AG20443 (cell line): ENCODE measurements at places on chromosomes 12 and 14.

- DNase-seq: no peak
Observed at GRCh38 chr12:55330446-55330845, at the start of gene OR6C3. TSS of gene OR6C3 (plus strand) at chr12:55330746. CDS start at chr12:55331701, 955 bp downstream.

- DNase-seq: no peak
Observed at GRCh38 chr14:101539880-101540279, 21.4 kb upstream of the DIO3 start.

DNA sequence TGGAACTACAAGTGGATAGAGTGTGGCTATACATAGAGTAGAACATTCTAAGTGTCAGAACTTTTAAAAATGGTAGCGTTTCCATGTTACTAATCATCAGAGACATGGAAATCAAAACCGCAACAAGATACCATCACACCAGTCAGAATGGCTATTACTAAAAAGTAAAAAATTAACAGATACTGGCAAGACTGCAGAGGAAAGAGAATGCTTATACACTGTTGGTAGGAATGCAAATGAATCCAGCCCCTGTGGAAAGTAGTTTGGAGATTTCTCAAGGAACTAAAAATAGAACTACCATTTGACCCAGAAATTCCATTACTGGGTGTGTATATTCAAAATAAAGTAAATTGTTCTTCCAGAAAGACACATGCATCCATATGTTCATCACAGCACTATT, 518.6 kb downstream of the NELL2 start:
- no peak for DNase-seq

DNA sequence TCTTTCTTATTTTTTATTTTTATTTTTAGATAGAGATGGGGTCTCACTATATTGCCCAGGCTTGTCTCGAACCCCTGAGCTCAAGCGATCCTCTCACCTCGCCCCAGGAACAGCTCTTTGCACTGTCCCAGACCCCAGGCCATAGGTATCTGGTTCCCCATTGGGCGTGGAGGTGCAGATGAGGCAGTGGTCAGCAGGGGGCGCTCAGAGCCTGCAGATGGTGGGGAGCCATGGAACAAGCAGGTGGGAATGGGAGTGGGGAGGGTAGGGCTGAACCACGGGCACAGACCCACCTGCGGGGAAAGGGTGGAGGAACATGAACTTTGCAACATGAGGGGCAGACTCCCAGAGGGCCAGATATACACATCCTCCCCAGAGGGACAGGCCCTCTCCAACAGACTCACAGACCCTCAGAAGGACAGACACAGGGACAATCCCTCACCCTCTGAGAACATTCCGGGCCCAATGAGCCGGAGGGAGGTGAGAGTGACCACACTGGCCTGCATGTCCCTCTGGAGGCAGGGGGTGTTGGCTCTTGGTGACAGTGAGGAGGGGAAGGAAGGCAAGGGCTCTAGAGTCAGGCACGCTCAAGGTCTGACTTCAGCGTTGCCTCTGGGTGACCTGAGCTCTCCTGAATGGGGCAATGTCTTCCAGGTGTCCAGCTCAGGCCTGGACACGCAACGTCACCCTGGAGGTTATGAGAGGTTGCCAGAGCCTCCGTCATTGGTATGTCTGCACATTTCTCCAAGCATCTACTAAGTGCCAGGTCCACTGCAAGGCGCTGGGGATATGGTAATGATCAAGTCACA, 34.9 kb downstream of the KRT80 start:
- peak; percentile 81 for DNase-seq

GRCh38 chr12:31205054-31205453, 120.9 kb downstream of the SINHCAF start:
- no peak for DNase-seq

DNA sequence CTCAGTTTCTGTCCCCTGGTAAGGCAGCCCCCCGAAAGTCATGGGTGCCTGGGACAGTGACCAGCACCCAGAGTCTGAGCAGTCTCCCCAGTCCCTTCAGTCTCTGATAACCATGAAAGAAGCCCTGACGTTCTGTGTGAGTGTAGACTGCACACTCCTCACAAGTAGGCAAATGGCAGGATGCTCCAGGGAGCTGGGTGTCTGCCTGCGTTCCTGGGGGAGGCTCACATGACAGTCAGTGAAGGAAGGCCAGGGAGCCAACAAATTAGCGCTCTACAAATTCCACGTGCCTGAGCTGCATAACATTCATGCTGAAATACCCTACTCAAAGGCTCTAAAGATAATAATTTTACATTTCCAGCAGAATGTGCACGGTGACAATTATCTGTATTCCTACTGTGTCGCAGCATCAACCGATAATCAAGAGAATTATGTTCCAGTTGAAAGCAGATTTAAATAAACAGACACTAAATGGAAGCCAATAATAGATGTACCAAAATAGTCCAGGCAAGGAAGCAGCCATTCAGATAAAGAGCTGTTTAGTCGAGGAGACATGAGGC, 56.3 kb downstream of the ASCL1 start:
- no peak for DNase-seq

- DNase-seq: peak; percentile 62
Observed at GRCh38 chr12:95820096-95820703, 29.6 kb upstream of the NTN4 start.

DNA sequence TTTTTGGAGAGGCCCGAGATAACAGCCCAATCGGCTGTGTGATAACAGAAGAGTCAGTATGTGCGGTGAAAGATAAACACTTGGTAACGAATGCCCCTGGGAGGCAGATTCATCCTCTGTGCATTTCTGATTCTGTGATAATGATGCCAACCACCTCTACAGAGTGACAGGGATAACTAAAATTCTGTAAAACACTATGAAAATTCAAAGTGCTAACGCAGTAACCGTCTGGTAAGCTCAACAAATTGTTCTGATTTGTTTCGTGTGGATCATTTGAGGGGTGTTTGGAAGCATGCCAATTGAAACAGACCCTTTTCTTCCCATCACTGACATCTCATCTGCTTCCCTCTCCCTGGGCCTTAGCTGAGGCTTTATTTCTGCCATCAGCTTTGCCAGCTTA, 76.3 kb downstream of the ESR2 start:
- DNase-seq: no peak

DNA sequence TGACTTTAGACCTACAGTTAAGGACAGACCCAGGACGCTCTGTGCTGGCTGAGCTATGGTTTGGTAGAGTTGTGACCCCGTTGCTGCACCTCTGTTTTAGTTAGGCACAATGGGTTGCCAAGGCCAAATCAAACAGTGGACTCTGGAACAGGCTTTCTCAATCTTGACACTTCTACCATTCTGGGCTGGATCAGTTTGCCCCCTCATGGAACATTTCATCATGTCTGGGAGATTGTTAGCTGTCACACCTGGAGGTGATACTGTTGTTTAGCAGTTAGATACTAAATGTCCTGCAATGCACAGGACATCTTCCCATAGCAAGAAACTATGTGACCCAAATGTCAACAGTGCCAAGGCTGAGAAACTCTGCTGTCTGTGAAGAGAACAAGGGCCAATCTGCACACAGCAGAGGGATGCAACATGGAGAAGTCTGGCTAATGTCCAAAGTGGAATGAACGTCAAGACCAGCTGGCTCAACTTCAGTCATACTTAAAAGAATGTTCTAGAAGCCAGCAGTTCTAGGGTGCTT, 65.6 kb upstream of the DICER1 start:
- DNase-seq: no peak

- no peak for DNase-seq
Observed at GRCh38 chr12:124073356-124074035, 100.5 kb downstream of the ZNF664 start.

- DNase-seq: no peak
Observed at GRCh38 chr14:65769151-65769550, 356.6 kb downstream of the FUT8 start.

DNA sequence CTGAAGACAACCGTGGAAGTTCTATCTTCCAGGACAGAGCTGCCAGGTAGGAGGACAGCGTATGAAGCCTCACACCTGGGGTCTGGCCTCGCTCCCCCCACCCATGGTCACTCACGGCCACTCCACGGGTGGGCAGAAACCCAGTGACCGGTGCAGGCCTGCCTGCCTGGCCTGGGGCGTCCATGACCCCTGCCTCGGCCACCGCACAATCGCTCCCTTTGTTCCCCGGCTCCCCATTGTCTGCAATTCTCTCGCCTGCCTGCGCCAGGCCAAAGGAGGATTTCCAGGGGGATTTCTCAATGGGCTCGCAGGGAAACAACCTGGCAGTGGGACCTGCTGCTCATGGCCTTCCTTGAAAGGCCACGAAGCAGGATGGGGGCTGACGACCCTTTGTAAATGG, 22.6 kb downstream of the CCDC85C start:
- DNase-seq: no peak

DNA sequence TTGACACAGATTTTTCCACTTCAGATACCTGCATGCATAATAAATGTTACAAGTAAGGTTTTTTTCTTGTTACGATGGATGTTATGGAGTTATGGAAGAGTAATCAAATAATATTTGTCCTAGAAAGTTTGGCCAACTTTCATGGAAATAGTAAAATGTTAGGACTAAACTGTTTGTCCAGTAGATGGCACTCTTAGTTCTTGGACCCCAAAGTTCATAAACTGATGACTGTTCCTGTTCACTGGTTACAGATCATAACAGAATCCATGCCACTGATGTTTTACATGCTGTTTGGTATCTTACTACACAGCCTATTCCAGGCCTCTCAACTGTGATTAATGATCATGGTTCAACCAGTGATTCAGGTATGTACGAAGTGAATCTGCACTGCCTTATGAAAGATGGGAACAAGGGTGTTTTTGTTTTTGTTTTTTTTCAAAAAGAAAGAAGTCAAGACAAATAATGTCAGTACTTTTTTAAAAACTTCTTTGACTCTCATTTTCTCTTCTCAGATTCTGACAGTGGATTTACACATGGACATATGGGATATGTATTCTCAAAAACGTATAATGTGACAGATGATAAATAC, 48.8 kb upstream of the SLCO1C1 start:
- peak; percentile 52 for DNase-seq

DNA sequence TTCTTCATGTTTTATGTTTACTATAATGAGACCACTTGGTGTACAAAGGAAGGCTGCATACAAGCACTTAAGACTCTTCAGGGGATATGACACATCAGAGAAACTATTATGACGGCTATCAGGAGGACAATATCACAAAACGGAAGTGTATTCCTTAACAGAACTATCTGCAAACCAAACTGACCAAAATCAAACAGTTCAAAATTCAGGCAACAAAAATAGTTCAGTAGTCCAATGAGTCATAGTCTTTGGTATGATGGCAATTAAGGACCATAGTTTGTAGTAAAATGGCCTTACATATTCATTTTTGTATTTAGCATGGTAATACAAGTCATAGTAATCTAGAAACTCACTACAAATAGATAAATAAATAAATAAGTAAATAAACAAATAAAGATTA, 1638.7 kb upstream of the SEL1L start:
- DNase-seq: peak; percentile 42

DNA sequence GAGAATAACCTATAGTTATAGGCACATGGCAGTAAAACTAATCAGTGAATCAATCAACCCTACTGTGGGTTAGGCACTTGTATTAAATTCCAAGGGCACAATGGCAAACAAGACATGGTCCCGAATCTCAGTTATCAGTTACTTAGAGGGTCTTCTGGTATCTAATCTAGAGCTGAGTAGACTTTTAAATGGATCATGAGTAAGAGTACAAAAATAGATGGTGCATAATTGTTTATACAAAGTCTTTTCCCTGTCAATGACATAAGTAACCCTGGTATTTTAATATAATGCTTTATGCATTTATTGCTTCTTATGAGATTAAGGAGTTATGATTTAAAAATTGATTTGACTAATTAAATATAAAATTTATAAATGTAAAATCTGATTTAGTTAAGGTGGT, 23.0 kb upstream of the KCNJ8 start:
- DNase-seq: no peak

- no peak for DNase-seq
Observed at GRCh38 chr14:96383445-96383844, 8.5 kb upstream of the AK7 start.

- peak; percentile 7 for DNase-seq
Observed at GRCh38 chr14:36105401-36105800, 71.1 kb downstream of the PTCSC3 start.

GRCh38 chr12:31297572-31298514, 28.1 kb downstream of the SINHCAF start:
- no peak for DNase-seq

DNA sequence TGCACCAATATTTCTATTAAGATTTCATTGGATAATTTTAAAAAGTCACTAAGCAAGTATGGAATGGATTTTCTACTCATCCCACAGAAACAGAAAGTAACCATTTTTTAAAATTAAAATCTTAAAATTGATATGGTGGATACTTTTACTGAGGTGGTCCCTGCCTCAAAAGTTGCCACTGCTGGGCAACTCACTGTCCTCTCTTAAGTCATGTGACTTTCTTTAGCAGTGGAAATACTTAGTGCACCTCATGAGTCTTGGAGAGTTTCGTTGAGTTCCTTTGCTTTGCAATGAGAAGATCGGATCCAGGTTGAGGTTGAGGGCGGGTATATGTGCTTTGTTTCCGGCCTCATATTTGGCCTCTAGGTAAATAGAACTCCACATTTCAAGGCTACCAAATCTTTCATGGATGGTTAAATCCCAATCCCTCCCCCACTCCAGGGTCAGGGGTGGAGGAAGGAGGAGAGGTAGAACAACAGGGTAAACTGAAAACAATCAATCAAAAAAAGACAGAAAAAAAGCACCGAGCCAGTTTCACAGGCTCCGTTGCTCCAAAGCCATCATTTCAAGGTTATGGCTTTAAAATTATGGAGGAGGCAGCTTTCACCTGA, 39.5 kb upstream of the DUSP6 start:
- no peak for DNase-seq

GRCh38 chr14:90959344-90959743, 101.1 kb downstream of the RPS6KA5 start:
- no peak for DNase-seq

- DNase-seq: no peak
Observed at GRCh38 chr12:80299219-80299618, 144.8 kb upstream of the PTPRQ start.

GRCh38 chr12:27396216-27396815, 50.2 kb upstream of the SMCO2 start:
- no peak for DNase-seq

- DNase-seq: peak; percentile 24
Observed at GRCh38 chr14:25400607-25401206, 350.8 kb upstream of the STXBP6 start.

- DNase-seq: no peak
Observed at GRCh38 chr14:89240414-89240813, 176.6 kb downstream of the FOXN3 start.

- DNase-seq: no peak
Observed at GRCh38 chr12:61044766-61045165, 1215.4 kb upstream of the USP15 start.

GRCh38 chr14:92994131-92994676, 71.3 kb downstream of the CHGA start:
- DNase-seq: no peak

DNA sequence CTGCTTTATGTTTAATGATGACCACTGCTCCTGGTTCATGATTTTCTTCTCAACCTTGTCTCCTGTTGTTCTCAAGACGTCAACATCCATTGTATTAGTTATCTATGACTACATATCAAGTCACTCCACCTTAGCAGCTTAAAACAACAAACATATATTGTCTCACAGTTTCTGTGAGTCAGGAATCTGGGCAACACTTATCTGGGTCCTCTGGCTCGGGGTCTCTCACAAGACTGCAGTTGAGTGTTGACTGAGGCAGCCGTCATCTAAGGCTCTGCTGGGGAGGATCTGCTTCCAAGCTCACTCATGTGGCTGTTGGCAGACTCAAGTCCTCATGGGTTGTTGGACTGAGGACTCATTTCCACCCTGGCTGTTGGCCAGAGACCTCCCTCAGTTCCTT, 27.3 kb upstream of the FRS2 start:
- DNase-seq: no peak

GRCh38 chr14:95541346-95541745, 6.5 kb downstream of the GLRX5 start:
- DNase-seq: no peak
